ENCODE measurements at places on chromosomes 1 and 21.

DNA sequence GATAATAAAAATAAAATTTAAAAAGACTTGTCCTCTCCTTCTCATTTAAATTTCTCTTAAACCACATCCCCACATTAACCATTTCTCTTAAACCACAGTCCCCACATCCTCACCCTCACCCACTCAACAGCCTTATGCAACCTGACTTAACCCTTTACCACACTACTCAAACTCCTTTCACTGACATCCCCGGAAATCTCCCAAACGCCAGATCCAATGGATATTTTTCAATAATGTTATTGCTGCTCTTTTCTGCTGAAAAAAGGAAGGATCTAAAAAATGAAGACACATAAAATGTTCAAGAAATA is 54.2 kb upstream of the EEIG2 start:
- no peak for DNase-seq

GRCh38 chr1:8381618-8382017 is 63.7 kb downstream of the SLC45A1 start:
- DNase-seq = no peak

DNA sequence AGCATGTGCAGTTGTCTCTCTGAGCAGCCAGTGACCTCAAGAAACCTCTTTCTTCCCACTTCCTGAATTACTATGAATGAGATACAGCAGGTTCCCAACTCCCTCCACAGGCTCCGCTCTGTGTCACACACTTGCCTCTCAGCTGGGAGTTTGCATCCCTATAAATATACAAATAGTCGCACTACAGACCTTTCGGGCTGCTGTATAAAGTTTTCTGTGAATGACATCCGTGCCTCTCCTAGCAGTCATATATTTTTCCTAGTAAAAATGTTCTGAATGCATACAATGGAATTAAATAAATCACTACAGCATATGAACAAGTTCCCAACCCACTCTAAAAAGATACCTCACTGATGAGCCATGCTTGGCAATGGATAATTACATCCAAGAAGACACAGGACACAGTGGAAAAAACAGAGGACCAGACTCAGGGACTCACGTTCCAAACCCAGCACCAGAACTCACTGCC is 66.8 kb downstream of the CAPZB start:
- no peak for DNase-seq

GRCh38 chr21:38840456-38841300 is 34.9 kb downstream of the ETS2 start:
- DNase-seq = no peak

DNA sequence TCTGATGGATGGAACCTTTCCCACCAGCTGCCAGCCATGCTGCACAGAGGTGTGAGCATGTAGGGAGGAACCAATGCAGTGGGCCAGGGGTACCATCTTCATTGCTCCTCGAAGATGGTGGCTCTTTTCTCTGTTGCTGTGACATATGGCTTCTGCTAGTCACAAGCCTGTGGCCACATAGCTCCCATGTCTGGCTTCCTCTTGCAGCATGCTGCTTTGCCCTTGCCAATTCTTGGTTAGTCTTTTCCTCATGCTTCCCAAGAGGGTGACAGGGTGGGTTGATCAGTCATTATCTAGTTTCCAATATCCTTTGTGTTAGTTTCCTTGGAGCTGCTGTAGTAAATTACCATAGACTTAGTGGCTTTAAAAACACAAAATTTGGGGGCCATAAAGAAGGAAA is 123.4 kb downstream of the ETS2 start:
- no peak for DNase-seq

DNA sequence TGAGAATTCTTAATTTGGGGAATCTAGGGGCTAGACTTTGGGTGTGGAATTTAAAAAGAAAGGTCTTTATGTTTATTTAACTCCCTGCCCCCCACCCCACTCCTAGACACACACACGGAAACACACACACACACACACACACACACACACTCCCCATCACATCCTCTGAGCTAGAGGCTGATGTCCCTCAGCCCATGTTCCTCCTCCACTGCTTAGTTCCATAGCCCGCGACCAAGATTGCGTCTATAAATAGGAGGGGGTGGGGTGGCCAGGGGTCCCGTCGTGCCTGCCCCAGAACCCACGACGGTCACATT is 655 bp upstream of the KIRREL1 start:
- DNase-seq = no peak

DNA sequence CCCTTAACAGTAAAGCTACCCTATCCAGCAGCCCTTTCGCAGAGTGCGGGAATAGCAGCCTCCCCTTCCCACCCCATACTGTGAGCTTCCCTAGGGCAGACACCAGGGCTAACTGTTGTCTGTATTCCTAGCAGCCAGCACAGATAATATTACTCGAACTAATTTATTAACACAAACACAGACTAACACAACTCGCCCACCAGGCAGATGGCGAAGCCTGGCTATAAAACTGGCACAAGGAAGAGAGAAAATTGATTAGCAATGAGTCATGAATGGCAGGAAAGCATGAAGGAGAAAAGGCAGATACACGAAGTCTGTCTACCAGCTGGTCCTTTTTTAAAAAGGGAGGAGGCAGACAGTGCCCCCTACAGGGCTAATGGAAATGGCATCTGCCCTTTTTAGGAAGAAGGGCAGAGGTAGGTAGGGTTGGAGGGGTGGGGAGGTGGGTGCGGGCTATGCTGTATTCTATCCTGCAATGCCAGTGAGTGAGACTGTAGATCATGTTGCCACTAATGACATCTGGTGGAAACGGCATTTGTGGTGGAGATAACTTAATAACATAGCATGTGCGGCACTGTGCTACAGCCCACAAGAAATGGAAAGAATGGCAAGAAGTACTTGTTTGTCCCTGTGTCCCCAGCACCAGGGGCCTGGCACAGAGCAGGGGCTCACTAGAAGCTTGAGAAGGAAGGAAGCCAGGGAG is 30.6 kb upstream of the CTPS1 start:
- DNase-seq = peak; percentile 70

- no peak for DNase-seq
These were observed 13.7 kb downstream of the NPPA start for GRCh38 chr1:11833900-11834299.

DNA sequence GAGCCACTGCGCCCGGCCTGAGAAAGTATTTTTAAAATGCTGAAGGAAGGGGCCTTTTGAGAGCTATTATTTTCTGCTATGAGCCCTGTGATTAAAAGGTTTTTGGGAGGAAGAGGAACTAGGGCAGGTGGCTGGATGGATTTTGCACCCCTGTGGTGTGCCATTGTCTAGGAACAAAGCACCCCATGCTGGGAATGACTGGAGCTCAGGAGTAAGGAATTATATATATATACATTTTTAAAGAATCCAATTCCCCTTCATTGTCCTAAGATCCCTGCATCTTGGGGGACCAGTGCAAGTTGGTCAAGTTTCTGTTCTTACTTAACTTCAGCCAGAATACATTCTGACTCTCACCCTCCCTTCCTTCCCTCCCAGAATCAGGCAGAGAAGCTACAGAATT is 91.6 kb downstream of the ZNF648 start:
- DNase-seq = peak; percentile 53

- no peak for DNase-seq
These were observed 47.6 kb upstream of the MTR start for GRCh38 chr1:236747311-236747985.

Measured in H7 (cell line).